Head of caudate nucleus (tissue), 42 donors: ENCODE measurements at places on chromosomes 12 and 14.

GRCh38 chr12:130345292-130345691, 7.6 kb downstream of the PIWIL1 start:
- DNase-seq = no peak

DNA sequence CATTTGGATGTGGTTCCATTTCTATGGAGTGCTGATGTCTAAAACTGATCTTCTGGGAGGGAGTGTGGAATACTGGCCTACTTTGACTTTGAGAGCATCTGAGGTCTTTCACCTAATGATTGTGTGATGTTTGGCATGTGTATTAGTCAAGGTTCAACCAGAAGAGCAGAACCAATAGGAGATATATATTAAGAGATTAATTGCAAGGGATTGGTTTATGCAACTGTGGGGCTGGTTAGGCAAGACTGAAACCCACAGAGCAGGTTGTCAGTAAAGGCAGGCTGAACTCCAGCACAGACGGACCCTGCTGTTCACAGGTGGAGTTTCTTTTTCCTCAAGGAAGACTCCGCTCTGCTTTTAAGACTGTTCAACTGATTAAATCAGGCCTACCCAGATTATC, 11.6 kb downstream of the BMAL2 start:
- DNase-seq = no peak

DNA sequence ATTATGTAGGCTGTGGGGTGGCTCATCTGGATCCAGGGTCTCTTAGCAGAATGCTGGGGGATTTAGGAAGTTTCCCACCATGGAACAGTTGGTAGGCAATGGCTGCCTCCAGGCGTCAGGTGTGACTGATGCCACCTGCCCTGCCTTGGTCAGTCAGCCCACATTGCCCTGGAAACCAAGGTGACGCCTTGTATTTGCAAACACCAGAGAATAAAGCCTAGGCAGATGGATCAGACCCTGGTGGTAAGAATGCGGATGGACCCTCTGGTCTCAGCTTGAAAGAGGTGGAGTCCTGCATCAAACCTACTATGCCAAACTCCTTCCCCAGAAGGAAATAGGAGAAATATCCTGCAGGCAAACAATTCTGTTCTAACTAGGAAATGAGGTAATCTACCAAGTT, 38.2 kb downstream of the NCKAP5L start:
- no peak for DNase-seq

DNA sequence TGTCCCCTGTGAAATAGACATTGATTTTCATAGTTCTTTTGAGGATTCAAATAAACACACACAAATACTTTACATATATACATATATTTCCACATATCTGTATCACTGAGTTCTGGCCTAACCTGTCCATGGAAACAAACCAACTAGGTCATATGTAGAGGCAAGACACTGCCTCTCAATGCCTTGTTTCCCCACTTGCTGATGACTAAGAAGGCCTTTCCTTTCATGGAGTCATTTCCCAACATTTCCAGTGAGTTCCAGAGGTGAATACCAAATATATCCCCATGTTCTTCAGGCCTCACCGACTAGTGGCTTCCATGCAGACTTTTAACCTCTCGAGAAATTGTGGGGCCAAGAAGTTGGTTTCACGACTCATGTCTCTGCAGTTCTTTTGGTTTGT, 120.8 kb downstream of the DNAI7 start:
- DNase-seq = no peak

DNA sequence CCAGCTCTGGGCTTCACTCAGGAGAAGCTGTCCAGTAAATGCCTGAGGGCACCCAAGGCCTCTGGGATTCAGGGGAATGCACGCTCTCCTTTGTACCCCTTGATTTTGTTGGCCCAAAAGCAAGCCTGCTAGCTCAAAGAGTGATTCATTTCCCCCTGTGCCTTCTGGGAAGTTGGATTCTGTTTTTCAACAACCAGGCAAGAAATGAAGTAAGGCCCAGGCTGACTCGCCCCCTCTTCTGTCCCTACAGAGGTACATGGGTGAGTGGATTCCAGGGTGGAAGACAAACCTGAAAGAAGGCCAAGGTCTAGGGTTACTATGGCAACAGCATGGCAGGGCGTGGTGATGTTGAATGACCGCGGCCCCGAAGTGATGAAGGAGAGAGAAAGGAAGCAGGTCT, 9.3 kb upstream of the SERPINA5 start:
- no peak for DNase-seq

GRCh38 chr14:83799233-83799632, 1730.7 kb upstream of the FLRT2 start:
- no peak for DNase-seq

- no peak for DNase-seq
These were observed 15.2 kb upstream of the FOXN3 start for GRCh38 chr14:89432226-89432625.

DNA sequence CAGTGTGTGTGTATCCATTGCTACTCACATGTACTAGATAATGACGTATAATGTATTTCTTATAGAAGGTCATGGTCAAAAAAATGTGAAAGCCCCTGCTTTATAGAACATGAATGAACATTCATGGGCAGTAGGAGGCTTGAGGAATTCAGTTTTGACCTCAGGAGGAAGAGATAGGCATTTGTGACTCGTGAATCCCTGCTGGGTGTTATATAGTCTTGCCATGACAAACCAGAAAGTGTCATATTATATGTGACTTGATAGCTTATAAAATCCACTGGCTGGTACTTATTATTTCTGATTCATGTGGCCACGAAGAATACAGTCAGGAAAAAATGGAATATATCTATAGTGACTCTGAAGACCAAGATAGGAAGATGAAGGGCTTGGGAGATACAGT, 287.6 kb downstream of the CEP128 start:
- DNase-seq = no peak

DNA sequence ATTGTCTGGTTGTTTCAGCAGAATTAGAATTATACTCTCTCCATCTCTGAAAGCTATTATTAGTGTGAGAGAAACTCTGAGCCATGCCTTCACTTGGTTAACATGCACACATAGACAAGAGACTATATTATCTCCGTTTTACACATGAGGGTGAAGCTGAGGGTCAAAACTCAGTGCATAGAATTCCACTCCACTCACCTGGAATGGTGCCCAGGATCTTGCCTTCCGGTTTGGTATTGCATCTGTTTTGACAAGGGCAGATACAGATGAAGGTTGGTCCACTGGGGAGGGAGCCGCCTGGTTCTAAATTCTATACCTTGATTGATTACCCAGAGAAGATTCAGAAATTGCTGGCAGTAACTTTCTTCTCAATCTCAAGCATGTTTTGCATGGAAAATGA, 149.5 kb upstream of the PELI2 start:
- DNase-seq = no peak

DNA sequence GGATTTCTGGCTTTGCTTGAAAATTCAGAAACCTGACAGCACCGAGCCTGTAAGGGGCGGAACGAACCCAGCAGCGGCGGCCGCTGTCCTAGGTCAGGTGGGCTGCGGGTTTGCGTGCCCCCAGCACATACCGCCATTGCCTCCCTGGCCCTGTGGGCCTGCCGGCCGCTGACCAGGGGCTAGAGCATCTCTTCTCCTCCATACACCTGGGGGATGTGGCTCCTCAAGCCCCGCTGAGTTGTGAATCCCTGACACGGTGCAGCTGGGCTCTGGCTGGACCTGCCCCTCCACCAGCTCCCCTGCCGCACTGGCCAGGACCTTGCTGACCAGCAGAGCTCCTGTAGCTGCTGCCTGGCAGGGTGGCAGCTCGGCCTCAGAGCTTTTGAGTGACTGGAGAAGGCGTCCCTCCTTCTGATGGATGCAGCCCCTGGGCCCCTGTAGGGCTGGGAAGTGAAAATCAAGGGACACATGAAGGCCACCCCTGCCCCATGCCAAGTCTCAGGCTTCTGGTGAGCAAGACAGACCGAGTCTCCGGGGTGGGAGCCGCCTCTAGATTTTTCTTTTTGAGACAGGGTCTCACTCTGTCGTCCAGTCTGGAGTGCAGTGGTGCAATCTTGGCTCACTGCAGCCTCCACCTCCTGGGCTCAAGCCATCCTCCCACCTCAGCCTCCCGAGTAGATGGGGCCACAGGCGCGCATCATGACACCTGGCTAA, 184.9 kb upstream of the SFSWAP start:
- DNase-seq = no peak

- DNase-seq = no peak
These were observed 7.0 kb downstream of the ADCY6 start for GRCh38 chr12:48781750-48782456.

GRCh38 chr14:99175331-99176155, 96.5 kb downstream of the BCL11B start:
- no peak for DNase-seq

DNA sequence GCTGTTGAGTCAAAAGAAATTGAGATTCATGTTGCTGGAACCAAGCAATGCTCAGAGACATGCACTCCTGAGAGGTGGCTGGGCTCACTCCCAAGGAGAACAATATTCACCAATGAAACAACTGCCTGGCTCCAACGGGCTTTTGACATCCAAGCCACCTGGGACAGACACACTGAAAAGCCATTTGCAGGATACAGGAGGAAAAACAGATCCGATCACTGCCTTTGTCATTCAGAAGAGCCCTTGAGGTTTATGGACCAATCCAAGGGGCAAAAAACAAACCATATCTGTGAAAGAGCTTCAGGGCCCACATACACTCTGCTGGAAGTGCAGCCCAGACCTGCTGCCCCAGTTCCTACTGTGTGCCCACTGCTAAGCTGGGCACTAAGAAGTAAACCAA, 277.5 kb downstream of the NUAK1 start:
- DNase-seq = no peak

GRCh38 chr12:114976372-114976771, 292.4 kb upstream of the TBX3 start:
- no peak for DNase-seq

DNA sequence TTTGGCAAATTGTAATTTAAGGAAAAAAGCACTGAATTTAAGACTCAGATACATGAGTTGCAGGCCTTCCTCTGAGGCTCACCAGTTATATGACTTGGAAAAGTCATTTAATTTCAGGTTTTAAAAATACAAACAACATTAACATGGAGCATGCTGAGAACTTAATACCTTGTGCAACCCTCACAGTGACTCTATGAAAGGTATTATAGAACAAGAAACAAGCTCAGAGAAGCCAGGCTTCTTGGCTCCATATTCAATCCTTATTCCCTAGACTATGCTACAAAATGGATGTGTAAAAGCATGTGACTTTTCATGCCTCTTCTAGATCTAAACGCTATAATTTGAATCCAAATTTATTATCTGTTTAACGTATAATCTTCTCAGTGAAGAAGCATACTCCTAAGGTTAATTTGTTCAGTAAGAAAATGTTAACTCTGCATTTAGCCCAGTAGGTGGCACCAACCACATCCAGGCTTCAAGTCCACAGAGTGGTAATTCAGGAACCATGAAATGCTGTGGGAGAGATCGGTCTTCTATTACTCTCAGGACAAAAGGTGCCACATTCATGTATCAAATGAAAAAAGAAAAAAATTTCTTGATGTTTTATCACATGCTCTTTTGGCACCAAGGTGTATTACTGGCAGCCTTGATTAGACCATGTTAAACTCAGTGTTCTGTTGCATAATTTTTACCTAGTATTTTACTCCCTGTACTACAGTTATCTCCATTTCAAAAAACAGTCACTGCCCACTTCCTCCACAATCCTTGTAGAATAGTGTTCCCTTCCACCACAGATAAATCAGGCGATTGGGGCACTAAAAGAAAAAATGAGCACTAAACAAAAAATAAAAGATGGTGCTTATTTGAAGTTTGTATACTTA, 9.3 kb downstream of the CCDC196 start:
- DNase-seq = peak; percentile 26

DNA sequence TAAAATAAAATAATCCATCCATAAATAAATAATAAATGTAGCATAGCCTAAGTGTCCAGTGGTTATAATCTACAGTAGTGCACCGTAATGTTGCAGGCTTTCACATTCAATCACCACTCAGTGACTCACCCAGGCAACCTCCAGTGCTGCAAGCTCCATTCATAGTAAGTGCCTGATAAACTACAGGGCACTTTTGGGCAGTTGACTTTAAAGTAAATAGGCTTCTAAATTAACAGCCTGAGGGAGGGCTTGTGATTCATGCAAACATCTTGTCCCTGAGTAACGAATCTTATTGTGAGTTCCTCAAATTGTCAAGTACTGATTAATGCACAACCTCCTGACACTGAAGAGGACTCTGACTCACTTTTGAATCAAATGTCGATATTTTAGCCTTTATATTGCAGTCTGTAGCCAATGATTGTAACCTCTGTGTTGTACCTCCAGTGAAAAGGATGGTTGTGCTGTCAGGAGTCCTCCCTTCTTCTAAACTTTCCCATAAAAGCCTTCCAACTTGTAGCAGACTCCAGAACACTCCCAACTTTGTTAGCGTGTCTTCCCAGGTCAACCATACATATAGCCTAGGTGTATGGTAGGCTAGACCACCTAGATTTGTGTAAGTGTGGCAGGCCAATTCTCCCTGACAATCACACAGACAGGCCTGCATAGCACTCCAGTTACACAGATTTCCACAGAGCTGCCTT, 55.0 kb upstream of the BICD1 start:
- DNase-seq = no peak

DNA sequence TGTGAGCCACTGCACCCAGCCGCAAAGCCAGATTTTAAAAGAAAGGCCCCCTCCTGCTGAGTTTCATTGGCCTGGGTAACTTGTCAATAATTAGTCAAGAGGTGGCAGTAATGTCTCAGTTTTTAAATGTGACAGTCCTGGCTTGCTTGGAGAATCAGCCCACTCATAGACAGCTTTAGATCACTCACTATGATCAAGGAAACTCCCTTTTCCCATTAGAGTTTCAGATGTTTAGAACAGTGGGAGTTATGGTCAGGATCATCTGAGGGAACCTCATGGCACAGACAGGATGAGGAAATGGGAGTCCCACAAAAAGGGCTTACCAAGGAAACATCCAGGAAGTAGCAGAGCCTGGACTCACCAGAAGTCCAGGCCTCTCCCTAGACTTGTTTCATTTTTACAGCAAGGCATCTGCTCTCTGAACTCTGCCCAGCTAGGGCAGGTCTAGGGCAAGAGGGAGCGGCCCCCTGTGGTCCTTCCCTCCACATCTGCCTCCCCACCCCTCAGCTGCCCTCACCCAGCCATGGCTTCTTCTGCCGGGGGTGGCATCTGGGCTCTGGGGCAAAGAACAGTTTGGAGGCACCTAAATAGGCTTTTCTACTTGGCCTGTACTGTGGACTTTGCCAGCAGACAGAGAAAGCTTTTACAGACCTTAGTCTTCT, 11.2 kb downstream of the BCL2L14 start:
- DNase-seq = peak; percentile 32

DNA sequence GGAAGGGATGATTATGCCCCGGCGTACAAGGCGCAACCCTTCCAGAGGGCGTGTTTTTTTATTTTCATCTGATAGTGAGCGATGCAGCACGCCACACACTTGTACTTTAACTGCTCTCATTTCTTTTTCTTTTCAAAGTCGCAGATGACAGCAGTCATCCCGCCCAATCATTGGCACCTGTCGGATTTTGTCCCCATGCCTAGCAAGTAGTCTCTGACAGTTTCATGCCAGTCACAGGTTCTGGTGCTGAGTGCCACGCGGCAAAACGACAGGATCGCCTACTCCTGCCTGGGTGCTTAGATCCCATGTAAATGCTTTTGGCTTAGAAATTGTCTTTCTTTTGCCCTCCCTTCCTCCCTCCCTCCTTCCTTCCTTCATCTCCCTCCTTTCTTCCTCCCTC, 117.7 kb downstream of the GLT1D1 start:
- DNase-seq = peak; percentile 76

GRCh38 chr12:19981944-19982343, 386.4 kb upstream of the PDE3A start:
- DNase-seq = no peak

- no peak for DNase-seq
These were observed 25.2 kb downstream of the HEATR5A start for GRCh38 chr14:31395119-31395518.
